ENCODE measurements at places on chromosomes 1 and 21.
A peak's percentile ranks its signal among the peaks of the same experiment; 100 is the strongest.

- DNase-seq, result no peak
Observed at GRCh38 chr21:26055841-26056264, 114.7 kb downstream of the APP start.

DNA sequence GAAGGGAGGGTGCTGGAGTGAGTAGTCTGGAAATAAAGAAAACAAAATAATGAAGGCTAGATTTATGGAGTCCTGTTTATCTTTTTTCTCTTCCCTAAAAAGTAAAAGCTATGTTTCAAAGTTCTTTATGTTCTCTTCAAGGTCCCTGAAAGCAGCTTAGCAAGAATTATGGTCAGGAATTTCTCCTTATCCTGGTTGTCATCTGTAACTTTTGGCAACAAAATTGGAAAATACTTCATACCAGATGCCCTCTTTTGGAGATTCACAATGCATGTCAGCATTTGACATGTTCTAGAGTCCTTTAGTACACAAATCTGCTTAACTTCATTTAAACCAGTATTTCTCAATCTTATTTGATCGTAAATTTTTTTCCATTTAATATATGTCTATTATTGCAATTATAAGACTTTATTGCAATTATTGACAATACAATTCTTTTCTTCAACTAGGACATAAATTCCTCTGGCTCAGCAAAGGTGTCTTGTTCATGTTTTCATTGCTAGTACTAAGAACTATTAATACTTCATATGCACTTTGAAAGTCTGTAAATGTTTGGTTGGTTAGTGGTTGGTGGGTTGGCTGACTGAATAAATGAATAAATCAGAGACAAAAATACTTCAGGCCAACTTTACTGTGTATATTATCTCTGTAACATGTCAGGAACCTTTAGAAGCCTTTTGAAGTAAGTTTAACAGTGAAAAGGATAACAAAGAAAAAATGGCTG lies 101.5 kb downstream of the ATP1B1 start:
- DNase-seq, result peak; percentile 79

GRCh38 chr1:178465011-178465410 lies 31.8 kb downstream of the CLEC20A start:
- peak; percentile 73 for DNase-seq

GRCh38 chr1:47780469-47780995 lies 216.7 kb downstream of the TRABD2B start:
- no peak for DNase-seq

- DNase-seq, result peak; percentile 17
Observed at GRCh38 chr1:81044708-81045107, 756.0 kb upstream of the ADGRL2 start.

DNA sequence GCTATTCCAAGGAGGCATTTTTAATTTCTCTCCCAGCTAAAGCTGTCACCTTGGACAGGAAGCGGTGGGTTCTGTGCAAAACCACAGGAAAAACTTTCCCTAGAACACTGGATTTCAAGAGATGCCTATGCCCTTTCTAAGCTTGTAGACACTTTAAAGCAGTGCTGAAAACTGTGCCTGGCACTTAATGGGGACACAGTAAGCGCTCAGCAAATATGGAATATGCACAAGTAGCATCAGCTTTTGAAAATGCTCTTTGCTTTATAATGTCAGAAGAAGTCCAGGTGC lies 50.9 kb upstream of the TARBP1 start:
- DNase-seq, result no peak

GRCh38 chr21:31892686-31893085 lies 19.9 kb downstream of the HUNK start:
- DNase-seq, result peak; percentile 9

GRCh38 chr21:32653326-32653901 lies 41.2 kb upstream of the CFAP298 start:
- peak; percentile 4 for DNase-seq

DNA sequence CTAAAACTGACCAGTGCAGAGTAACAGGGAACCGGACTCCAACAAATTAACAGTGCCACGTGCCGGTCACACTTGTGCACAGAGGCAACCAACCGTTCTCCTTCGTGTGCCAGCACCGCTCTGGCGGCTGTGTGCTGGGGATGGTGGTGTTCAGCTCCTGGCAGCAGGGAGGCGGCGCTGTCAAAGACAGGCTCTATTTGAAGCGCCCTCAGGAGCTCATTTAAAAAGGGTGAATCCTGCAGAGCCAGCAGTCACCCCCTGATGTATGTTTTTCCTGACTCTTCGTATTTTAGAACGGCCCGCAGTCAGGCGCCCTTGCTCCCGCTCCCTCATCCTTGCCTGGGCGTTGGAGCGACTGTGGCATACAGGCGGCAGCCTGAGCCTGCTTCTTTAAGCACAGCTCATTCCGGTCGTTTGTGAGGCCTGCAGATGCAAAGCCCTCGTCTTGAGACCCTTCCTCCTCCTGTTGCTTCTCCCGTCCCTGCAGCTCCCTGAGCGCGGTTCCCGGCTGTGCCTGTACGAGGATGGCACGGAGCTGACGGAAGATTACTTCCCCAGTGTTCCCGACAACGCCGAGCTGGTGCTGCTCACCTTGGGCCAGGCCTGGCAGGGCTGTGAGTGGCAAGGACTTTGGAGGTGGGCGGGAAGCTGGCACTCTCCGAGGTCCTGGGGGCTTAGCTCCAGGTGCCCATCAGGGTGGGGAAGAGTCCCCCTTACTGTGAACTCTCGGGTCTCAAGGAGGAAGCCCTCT lies 1.1 kb downstream of the DFFB start:
- peak; percentile 26 for DNase-seq

- no peak for DNase-seq
Observed at GRCh38 chr1:183720028-183720427, 66.9 kb upstream of the APOBEC4 start.

- DNase-seq, result no peak
Observed at GRCh38 chr1:55610203-55610602, 395.0 kb upstream of the USP24 start.

DNA sequence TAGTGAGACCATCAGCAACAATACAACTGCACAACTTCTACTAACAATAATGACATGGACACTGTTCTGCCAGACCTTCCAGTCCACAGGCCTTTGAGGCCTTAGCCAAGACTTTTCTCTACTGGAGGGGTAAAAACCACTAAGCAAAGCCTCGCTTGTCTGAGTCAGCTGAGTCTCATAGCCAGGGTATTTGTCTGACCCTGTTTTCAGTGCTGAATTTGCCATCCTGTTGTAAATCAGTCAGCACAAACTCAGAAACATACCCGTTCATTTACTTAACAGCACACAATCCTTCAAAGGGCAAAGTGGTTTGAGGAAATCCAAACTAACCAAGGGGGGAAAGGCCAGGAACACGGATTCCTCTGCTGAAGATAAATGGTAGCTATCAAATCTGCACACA lies 537.8 kb downstream of the SMYD3 start:
- DNase-seq, result peak; percentile 99
